ENCODE measurements at places on chromosomes 7 and 10.

DNA sequence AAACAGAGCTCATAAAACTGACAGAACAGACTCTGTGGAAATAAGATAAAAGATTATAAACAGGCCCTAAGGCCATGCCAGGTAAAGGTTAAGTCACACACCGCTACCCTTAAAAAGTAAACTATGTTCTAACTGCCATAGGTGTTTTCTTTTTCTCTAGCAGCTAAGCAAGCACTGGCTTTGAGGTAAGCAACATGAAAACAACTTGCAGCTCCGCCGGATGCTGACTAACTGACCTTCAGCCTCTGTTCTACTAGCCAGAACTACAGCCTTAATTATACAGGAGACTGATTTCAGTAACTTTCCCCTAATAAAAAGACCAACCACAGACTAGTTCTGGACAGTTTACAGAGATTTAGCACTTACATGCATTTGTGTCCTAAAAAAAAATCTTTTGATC, 708.3 kb downstream of the CCSER2 start:
- no peak for DNase-seq

DNA sequence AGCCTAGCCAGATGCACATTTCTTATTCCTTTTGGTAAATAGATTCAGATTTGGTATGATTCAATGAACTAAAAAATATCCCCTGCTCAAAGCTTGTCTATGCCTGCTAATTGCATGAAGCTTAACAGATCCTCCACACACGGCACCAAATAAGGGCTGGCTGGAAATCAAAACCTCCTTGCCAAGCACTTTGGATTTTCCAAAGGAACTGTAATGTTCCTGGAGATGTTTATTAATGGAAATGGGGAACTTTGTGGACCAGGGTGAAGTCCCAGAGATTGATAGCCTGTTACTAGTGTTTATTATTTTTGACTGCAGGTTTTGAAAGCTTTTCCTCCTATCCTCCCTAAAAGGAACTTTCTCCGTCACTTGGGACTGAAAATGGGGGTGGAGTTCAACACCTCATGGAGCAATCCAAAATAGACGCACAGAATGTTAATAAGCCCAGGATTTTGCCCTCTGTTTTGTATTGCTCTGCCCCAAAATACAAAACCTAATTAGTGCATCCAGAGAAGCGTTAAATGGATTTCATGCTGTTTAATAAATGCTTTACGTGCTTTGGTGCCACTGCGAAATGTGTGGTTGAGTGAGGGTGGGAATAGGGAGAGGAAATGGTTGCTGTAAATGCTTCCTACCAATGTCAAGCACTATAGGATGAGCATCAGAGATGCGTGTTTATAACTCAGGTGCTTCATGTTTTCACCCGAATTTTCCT, 1027.7 kb downstream of the LRMDA start:
- no peak for DNase-seq

DNA sequence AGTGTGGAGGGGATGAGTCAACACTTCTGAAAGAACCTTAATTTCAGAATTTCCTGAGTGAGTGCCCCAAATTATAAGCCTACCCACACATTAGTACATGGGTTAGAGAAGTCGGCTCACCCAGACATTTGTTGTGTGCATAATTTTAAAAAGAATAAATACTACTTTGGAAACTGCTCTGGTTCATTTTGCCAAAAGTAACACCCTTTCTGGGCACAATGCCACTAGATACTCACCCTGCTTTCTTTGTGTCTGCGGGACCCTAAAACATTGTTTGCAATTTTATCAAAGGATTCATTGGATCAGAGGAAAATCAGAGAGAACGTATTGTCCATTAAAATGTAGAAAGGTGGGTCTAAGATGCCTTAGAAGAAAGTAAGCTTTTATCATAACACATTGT, 245.5 kb upstream of the NRP1 start:
- no peak for DNase-seq

DNA sequence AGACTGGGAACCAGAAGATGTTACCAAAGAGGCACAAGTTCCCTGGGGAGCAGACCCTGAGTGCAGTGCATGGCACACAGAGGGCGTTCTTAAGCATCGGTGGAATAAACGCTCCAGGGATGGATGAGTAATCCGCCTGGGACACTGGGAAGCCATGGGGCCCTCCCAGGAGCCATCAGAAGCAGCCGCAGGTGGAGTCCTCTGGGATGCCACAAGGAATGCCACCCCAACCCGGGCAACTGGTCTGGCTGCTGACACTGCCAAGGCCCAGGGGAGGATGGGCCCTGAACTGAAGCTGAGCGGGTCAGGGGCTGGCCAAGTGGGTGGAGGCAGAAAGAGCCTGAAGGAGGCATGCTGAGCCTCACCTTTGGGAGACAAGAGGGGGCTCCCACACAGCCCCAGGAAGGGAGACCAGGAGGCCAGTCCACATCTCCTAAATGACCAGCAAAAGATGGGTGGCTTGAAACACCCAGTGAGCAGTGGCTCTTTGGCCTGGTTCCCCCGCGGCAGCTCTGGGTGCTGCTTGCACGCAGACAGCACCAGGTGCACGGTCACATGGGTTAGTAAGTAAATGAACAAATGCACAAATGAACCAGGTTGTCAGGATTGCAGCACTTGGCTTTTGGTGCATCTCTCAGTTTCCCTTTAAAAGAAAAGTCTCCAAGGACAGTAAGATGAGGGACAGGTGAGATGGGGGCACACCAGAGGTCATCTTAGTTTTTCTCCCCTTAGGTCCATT, 141.3 kb upstream of the ZMIZ1 start:
- no peak for DNase-seq

Measured in large intestine (tissue), 12 donors.